Activated T-cell treated with anti-CD3 and anti-CD28 coated beads for 4 hours (primary cell): ENCODE measurements at places on chromosomes 12 and 14.

GRCh38 chr12:110794623-110795280 lies 52.0 kb upstream of the CCDC63 start:
- DNase-seq, result no peak

DNA sequence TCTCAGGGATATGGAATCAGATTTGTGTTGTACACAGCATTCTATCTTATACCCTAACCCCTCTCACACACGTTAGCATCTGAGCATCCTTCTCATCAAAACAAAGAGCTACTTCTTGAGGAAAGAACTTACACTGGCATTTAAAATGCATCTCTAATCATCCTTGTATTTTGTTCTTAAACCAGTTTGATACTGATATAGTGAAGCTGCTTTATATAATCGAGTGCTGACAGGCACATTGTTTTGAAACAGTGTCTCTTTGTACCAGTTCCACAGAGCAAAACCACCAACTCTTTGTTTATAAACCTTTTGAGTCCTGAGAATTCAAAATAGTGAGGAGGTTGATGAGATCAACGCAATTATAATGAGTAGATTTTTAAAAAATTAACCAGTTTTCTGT lies 8.8 kb downstream of the GPR33 start:
- DNase-seq, result no peak

DNA sequence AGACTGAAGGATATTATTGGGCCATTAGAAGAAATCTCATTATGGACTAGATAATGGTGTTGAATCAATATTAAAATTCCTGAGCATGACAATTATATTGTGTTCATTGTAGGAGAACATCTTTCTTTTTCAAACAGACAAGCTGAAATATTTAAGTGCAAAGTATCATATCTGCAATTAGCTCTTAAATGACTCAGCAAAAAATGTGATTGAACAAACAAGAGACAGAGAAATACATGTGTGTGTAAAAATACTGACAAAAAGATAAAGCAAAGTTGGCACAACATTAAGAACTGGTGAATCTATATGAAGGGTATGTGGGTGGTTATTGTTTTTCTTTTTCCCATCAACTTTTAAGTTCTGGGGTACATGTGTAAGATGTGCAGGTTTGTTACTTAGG lies 9.5 kb downstream of the CEP290 start:
- no peak for DNase-seq

- peak; percentile 27 for DNase-seq
Observed at GRCh38 chr14:104723651-104724406, at the start of gene ADSS1. TSS of gene ADSS1 (plus strand) at chr14:104724229. CDS start at chr14:104724271, 42 bp downstream.

- no peak for DNase-seq
Observed at GRCh38 chr12:114945351-114945750, 261.4 kb upstream of the TBX3 start.

- DNase-seq, result no peak
Observed at GRCh38 chr12:132465269-132466190, 24.4 kb upstream of the FBRSL1 start.

GRCh38 chr12:6953442-6954315 lies 2.5 kb downstream of the PTPN6 start:
- peak; percentile 84 for DNase-seq

DNA sequence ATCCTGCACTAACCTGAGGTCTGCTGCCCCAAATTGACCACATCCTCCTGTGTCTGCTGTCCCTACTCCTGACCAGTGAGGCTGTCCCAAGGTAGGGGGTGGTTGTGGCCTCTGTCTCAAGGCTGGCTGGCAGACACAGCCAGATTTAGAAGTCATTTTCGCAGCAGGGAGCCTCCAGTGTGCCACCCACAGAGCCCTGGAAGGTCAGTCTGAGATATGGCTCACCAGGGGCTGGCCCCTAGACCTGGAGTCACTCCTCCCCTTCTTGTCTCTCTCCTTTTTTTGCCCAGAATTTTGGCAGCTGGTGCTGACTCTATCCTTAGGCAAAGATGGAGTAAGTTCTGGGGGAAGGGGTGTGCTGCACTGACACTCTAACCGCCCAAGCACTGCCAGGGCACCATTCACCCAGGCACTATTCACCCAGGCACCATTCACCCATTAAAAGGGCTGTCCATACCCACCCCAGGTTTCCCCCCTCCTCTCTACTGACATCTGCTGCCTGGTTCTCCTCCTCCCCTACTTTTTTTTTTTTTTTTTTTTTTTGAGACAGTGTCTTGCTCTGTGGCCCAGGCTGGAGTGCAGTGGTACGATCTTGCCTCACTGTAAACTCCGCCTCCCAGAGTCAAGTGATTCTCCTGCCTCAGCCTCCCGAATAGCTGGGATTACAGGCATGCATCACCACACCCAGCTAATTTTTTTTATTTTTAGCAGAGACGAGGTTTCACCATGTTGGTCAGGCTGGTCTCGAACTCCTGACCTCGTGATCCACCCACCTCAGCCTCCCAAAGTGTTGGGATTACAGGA lies 7.7 kb downstream of the DDN start:
- no peak for DNase-seq

DNA sequence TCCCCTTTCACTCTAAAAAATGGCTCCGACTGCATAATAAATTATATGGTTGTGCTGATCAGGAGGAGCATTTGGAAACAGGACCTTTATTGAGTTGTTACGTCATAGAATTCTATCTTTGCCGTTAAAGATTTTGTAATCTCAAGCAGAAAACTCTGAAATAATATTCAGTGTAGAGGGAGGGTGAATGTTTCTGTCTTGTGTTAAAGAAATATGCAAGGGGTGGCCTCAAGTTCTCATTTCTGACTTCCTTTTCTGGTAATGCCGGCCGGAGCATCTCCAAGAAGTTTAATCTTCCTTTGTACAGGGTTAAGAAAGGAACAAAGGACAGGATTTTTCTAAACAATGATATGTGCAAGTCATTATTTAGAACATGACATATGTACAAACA lies 165.1 kb downstream of the SLC38A4 start:
- DNase-seq, result no peak

- DNase-seq, result no peak
Observed at GRCh38 chr12:12684375-12685106, 11.4 kb downstream of the GPR19 start.

DNA sequence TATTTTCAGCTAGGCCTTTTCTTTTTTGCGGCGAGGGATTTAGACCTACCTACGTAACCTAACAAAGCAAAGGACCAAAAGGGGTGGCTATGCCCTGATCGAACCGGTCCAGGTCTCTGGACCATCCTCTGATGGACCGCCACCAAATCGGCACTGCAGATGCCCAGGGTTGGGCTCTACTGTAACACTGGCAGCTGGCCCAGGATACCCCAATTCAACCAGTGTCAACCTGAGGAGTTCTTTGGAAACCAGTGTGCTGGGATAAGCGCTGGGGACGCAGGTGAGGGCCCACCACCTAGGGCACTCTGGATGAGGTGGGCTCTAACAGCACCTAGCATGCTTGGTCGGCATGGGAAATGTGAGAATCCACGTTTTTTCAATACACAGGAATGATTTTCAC lies 32.2 kb downstream of the FBXO21 start:
- DNase-seq, result no peak

DNA sequence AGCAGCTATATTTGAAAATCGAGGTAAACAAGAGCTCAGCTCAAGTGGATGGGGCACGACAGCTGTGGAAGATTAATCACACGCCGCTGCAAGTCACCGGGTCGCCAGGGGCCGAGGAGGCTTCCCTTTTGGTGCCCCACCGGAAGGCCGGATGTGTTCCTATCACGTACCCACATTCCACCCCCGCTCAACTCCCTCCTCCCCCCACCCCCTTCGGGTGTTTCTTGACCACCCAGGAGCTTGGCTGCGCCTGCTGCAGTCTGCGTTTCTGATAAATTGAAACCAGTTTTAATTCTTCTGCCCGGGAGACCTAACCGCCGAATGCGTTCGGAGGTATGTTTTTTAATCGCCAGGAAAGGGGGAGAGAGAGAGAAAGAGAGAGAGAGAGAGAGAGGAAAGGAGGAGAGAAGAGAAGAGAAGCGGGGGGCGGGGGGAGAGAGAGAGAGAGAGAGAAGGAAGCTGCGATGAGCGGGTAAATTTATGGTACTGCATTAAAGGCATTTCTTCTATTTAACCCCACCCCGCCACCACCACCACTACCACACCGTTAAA lies 1.8 kb downstream of the SLC8A3 start:
- DNase-seq, result no peak

DNA sequence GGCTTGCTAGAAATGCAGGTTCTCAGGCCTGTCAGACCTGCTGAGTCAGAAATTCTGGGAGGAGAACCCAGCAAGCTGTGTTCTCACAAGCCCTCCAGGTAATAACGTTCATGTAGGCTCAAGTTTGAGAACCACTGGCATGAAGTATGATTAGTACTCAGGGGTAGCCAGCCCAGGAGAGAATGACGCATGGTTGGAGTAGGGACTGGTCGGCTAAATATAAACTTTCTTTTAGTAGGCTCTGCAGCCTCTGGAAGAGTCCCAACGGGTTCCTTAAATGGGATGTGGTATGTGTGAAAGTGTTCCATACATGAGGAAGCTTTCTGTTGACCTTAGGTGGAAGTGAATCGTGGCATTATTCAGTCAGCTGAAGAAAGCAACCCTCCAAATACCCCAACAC lies 209.3 kb downstream of the SLC41A2 start:
- DNase-seq, result no peak

DNA sequence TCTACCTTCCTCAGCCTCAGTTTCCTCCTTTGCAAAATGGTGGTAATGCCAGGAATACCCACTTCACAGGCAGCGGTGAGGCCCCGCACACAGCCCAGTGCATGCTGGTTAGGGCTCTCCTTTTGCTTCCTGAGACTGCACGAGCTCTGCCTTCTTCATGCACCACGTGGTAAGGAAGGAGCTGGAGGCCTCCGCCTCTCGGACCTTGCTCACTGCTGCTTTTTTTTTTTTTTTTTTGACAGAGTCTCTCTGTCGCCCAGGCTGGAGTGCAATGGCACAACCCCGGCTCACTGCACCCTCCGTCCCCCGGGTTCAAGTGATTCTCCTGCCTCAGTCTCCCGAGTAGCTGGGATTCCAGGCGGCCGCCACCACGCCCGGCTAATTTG lies 18.1 kb downstream of the TAMALIN start:
- no peak for DNase-seq

DNA sequence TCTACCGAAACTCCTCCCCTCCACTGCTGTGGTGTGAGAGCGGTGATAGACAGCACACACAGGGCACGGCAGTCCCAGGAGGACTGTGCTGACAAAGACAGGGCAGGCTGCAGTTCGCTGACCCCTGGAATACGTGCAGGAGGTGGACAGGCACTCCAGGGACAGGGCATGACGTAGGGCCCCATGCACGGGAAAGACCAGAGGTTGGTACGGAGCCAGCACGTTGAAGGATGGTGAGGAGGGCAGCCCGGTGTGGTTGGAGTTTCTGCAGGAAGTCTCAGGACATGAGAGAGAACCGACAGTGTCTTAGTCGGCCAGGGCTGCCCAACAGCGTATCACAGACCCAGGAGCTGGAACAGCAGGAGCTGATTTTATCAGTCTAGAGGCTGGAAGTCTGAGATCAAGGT lies 254.2 kb upstream of the FKBP4 start:
- no peak for DNase-seq

GRCh38 chr12:115204957-115205754 lies 521.2 kb upstream of the TBX3 start:
- DNase-seq, result no peak

- no peak for DNase-seq
Observed at GRCh38 chr12:16763901-16764300, 157.9 kb upstream of the LMO3 start.

DNA sequence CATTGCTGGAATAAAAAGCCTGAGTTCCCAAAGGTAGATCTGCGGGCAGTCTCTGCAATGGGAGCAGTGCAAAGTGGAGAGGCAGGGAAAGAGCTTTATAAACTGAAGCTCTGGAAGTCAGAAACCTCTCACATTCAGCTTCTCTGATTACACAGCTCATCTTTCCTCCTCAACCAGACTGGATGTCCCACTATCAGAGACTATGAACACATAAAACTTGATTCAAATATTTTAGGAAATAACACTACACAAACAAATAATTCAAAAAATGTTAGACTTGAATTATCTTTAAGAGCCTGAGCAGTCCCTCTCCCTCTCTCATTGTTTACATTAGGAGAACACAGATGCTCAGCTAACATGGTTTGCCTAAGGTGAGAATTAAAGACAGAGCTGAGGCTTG lies 72.9 kb downstream of the DENND5B start:
- DNase-seq, result no peak

- no peak for DNase-seq
Observed at GRCh38 chr12:81339071-81339470, 261.2 kb downstream of the ACSS3 start.

DNA sequence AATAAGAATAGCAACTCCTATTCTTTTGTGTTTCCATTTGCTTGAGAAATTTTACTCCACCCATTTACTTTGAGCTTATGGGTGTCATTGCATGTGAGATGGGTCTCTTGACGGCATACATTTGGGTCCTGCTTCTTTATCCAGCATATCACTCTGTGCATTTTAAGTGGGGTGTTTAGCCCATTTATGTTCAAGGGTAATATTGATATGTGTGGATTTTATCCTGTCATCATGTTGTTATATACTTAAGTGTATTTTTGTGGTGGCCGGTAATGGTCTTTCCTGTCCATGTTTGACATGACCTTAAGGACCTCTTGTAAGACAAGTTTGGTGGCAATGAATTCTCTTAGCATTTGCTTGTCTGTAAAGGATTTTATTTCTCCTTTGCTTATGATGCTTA lies 100.1 kb downstream of the ATP23 start:
- DNase-seq, result no peak

DNA sequence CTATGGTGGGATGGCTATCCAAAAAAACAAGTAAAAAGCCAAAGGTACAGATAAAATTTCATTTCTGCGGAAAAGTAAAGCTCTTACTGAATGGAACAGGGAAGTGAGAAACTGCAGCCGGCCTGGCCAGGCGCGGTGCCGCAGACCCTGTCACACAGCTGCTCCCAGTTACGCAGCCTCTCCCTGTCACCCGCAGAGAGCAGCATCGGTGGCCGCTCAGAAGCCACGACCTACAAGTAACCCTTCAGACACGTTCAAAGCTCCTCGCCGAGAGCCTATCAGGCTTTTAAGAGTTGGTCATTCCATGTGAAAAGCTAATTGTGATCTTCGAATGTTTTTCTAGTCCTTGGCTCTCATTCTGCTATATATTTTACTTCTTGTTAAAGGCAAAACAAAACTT lies 11.0 kb upstream of the ANKLE2 start:
- no peak for DNase-seq

DNA sequence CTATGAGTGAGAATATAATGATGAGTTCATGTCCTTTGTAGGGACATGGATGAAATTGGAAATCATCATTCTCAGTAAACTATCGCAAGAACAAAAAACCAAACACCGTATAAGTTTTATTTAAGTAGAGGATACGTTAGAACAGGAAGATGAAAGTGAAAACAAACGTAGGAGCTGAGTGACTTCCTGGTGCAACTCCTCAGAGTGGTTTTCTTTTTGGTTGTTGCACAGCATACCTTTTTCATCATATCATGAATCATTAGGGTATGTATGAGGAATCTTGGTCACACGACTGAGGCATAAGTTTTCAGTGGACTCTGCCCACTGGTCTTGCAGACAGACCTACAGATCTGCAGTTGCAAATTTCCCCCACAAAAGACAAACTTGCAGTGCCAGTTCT lies 199.0 kb downstream of the LRFN5 start:
- no peak for DNase-seq

DNA sequence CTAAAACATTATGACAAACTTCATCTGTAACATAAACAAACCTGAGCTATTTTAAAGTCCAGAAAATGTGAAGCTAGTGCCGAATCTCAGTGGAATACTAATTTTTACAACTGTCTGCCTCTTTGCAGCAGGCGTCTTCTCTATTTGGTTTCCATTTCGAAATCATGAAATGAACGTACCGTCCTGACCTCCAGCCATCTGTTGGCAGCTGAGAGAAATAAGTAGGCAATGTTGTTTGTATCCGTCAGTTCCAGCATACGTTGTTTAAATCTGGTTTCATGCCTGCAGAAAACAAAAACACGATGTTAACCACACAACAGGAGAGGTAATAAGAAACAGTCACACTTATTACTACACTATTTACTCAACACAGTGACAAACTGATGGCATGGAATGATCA lies 54.3 kb upstream of the KCNJ8 start:
- DNase-seq, result no peak
